ENCODE measurements at places on chromosomes 1 and 21. TPM values are rescaled to one million over a fixed set of nuclear protein-coding genes. Genes with fewer than 3 reads are reported as not detected.

The CASQ1 gene
- total RNA-seq = not detected

The CSRP1 gene
- 77.1 TPM for total RNA-seq

The LCE1F gene
- not detected for total RNA-seq

The SERPINC1 gene
- total RNA-seq = not detected

The HHAT gene
- 0.98 TPM for total RNA-seq

The BRDT gene
- total RNA-seq = not detected

The C1orf185 gene
- total RNA-seq = not detected

The LAMC2 gene
- 2.1 TPM for total RNA-seq

The TRPM2 gene
- 35.6 TPM for total RNA-seq
